ENCODE measurements at places on chromosomes 13 and 19.

DNA sequence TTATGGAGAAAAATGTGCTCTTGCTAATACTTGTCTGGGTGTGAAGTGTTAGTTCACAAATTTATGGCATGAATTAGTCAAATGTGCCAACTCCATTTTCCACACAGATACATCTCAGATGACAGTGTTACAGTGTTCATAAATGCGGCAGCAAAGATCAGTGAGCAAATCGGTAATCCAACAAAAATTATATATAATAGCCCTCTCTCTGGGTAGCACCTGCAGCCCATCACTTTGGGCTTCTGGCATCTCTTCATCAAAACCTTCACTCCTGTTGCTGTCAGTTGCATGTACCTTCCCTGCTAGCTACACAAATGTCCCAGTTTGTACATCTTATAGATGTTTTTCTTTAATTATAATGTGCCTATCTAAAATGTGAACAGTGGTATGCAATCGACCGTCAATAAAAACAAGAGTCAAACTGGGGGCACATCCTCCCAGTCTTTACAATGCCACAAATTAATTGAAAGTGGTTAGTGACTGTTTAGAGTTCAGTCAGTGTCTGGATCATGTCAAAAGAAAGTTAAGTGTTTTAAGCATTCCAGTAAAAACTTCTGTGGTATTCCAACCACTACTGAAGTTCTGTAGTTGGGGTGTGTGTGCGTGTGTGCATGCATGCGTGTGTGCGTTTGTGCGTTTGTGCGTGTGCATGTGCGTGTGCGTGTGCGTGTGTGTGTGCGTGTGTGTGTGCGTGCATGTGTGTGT is 448.9 kb downstream of the DCT start:
- H3K36me3 ChIP-seq: no peaks in the 10 kb centered on the region
- no peak overlapping the region for H3K27ac ChIP-seq
- H3K27me3 ChIP-seq: no peaks in the 10 kb centered on the region

DNA sequence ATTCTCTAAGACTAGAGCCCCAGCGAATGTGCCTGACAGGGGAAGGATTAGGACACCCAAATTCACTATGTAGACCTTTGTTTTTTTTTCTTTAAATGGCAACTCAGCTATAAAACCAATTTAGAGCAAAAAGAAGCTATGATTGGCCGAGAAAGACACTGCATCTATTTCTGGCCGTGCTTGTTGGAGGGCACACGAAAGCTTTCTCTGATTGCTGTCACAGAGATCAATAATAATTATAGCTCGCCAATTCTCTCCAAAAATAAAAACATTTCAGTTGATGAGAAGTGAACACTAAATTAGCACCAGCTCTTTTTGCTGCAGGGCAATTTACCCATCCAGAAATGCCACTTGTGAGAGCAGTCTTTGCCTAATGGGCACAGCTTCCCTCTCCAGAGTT is 31.2 kb downstream of the CBY2 start:
- H3K4me1 ChIP-seq: no peaks in the 10 kb centered on the region
- H3K36me3 ChIP-seq: no peaks in the 10 kb centered on the region
- no peak overlapping the region for H3K27ac ChIP-seq
- H3K27me3 ChIP-seq: peaks cover 4% of the 10 kb centered on the region
- no peak overlapping the region for H3K4me3 ChIP-seq
- DNase-seq: no peak

GRCh38 chr13:20729633-20730585 is 26.4 kb downstream of the IL17D start:
- no peak overlapping the region for H3K27ac ChIP-seq
- no peak overlapping the region for H3K4me3 ChIP-seq
- no peaks in the 10 kb centered on the region for H3K4me1 ChIP-seq
- H3K27me3 ChIP-seq: no peaks in the 10 kb centered on the region
- no peaks in the 10 kb centered on the region for H3K36me3 ChIP-seq
- DNase-seq: no peak

- no peak overlapping the region for H3K27ac ChIP-seq
- H3K27me3 ChIP-seq: no peaks in the 10 kb centered on the region
- no peaks in the 10 kb centered on the region for H3K36me3 ChIP-seq
- DNase-seq: no peak
These were observed 10.6 kb downstream of the CYP4F11 start for GRCh38 chr19:15923702-15924101.

GRCh38 chr13:74274916-74275315 is 140.7 kb upstream of the KLF12 start:
- H3K27ac ChIP-seq: no peak overlapping the region
- DNase-seq: no peak
- no peaks in the 10 kb centered on the region for H3K4me1 ChIP-seq
- H3K27me3 ChIP-seq: no peaks in the 10 kb centered on the region

DNA sequence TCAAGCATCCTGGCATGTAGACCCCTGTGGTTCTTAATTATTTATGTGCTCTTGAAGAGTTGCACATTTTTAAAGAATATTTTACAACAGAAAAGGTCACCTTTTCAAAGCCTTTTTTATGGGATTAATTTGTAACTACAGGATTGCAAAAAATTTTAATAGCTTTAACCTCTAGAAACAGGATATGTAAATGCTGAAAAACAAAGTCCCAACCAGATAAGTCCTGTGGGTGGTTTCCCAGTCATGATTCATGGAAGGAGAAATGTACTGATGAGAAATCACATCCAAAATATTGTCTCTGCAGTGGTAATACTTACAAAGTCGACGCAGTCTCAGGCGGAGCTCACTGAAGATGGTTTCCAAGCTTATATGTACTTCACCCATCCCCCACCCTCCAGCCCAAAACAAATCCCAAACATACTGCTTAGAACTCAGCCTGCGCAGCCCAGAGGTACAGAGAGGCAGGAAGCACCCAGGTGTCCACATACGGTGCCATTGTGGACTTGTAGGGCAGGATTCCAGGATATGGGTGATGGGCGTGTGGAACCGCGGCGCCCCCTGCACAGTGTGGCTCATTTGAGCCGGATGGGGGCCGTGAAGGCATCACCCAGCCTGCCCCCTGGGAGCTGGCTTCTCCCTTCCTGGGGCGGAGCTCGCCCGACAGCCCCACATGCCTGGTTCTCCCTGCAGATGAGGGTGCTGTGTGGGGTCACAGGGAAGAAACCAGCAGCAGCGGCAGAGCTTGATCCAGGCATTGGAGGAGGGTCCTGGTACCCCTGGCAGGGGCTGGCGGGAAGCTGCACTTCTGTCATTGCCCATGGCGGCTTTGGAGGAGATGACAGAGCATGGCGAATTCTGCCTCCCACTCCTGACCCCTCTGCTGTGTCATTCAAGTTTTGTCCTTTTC is 101.2 kb downstream of the ATP11A start:
- DNase-seq: peak; percentile 43
- no peak overlapping the region for H3K27ac ChIP-seq
- no peak overlapping the region for H3K4me3 ChIP-seq
- H3K4me1 ChIP-seq: no peaks in the 10 kb centered on the region
- no peaks in the 10 kb centered on the region for H3K36me3 ChIP-seq

- peaks cover 20% of the 10 kb centered on the region for H3K4me1 ChIP-seq
- H3K27ac ChIP-seq: no peak overlapping the region
- no peak overlapping the region for H3K4me3 ChIP-seq
- H3K36me3 ChIP-seq: peaks cover 22% of the 10 kb centered on the region
- DNase-seq: no peak
- H3K27me3 ChIP-seq: no peaks in the 10 kb centered on the region
These were observed 5.4 kb downstream of the AKAP8 start for GRCh38 chr19:15374105-15374651.
